ENCODE measurements at places on chromosomes 11 and 22.

GRCh38 chr11:33334627-33335026 lies 77.4 kb downstream of the HIPK3 start:
- DNase-seq: no peak

GRCh38 chr11:122743097-122743741 lies 87.7 kb downstream of the UBASH3B start:
- no peak for DNase-seq

GRCh38 chr11:120539667-120540369 lies 28.3 kb downstream of the GRIK4 start:
- DNase-seq: no peak

- no peak for DNase-seq
Observed at GRCh38 chr11:36455658-36456111, 54.4 kb downstream of the TRAF6 start.

GRCh38 chr11:132858223-132858622 lies 674.1 kb downstream of the OPCML start:
- no peak for DNase-seq

GRCh38 chr11:33064033-33064825 lies 24.9 kb downstream of the TCP11L1 start:
- DNase-seq: no peak

- DNase-seq: no peak
Observed at GRCh38 chr11:113487622-113488021, 12.4 kb upstream of the DRD2 start.

DNA sequence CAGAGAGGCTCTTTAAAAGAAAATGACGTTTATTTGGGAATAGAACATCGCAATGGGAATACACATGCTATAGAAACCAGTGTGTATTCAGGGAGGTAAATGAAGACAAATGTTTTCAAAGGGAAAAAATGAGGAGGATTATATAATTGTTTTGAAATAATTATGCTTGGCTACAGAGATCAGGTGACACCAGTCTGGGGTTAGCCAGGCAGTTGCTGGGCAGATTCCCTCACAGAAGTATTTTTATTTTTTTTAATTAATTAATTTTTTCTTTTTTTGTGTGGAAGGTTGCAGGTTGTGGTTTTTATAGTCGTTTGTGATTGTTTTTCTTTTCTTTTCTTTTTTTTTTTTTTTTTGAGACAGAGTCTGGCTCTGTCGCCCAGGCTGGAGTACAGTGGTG lies 5.6 kb upstream of the STARD10 start:
- no peak for DNase-seq

DNA sequence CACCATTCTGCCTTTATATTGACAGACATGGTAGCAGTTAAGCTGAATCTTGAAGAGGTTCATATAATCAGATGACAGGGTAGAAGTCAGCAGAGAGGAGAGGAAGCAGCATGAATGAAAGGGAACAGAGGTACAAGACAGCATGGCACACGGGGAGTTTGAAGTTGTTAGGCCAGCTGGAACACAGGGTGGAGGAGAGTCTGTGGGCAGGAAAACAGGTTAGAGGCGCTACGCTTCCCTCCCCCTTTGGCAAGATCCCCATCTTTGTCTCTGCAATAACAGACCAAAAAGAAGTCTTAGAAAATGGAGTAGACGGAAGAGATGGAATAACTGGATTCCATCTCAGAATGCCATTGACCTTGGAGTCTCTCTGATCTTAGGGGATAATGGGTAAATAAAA lies 20.0 kb upstream of the NDUFC2 start:
- DNase-seq: no peak

DNA sequence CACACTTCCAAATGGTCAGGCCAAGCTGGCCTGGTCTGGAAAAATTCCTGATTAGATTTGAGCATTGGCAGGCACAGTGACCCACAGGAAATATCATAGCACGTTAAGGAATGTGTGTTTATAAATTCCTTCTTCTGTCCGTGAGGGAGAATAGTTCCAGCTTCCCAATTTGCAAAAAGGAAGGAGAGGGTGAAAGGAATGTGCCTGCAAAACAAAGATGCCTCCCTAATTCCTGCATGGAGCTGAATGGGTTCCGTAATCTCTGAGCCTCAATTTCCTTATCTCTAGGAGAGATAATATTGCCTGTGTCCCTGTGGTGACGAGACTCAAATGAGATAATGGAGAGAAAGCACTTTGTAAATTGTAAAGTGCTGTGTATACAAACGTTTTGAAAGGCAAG lies 105.1 kb downstream of the FEZ1 start:
- no peak for DNase-seq

GRCh38 chr11:75557666-75558494 lies 4.2 kb upstream of the SERPINH1 start:
- DNase-seq: no peak

DNA sequence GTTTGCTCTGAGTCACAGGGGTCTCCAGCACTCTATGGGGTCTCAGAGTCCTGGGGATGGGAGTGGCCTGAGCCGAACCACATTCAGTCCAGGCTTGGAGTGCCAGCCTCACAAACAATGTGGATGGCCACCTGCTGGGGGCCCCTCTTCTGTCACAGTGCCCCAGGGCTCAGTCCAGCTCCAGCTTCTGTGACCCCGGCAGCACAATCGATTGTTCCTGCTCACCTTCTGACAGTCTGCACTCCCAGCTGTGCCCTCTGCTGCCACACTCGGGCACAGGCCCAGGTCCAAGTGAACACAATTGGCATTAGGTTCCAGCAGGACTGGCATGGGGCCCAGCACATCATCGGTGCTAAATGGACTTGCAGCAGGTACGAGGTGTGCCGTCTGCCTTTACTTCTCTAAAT lies 84.8 kb downstream of the TP53I11 start:
- DNase-seq: no peak

Measured in activated CD4-positive, alpha-beta T cell treated with anti-CD3 and anti-CD28 coated beads, Interleukin-2, amount 50 U/mL, for 48 hours (primary cell).